ENCODE measurements at places on chromosomes 2 and 18.

DNA sequence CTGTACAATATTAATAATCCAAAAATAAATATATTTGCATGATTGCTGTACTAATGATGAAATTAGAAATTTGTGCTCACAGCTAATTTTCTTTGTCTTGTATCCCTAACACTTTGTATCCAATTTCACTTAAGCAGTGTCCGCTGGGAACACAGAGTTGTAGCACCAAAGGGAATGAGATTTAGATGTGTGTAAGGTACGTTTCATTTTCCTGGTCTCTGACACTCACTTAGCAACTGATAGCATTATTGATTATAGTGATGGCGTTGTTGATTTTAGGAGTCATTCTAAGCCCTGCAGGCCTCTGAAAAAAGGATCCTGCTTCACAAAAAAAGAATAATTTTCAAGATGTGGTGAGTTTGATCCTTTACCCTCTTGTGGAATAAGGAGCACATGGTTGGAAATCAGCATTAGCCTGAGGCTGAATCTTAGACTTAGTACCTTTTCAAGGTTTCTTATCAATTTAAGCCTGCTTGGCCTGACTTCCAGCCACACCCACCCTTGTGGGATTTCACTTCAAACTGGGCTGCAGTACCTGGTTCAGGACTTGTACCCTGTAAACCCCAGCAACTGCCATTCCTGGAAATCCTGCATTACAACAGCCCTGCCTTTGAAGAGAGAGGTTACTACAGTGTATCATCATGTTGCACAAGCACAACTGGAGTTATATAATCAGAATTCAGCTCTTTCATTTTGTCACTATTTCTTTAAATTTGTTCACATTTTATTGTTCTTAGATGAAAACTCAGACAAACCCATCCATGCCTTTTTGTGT lies 116.2 kb downstream of the RND3 start:
- DNase-seq: no peak

GRCh38 chr18:35376393-35376741 lies 770 bp downstream of the ZNF396 start:
- no peak for DNase-seq

DNA sequence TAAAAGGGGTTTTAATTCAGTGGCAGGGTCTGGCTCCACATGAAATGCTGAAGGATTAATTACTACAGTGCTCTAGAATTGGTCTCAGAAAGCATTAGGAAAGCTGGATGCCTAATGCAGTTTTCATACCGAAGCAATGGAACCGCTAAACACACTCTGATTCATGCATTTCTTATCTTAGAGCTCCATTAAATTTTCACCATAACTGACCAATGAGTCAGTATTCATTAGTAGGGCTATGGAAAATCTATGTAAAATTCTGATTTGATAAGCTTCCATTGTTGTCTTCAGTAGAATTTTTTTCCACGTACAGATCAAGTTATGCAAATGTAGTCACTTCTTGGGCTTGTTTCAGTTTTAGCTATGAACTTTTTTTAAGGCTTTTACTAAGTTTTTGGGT lies 359.9 kb downstream of the ARHGAP15 start:
- DNase-seq: peak; percentile 54

- no peak for DNase-seq
These were observed 127.2 kb upstream of the EML6 start for GRCh38 chr2:54595999-54596902.
